ENCODE measurements at places on chromosomes 6 and 20. TPM values are rescaled to one million over a fixed set of nuclear protein-coding genes. Genes with fewer than 3 reads are reported as not detected.
A peak's percentile ranks its signal among the peaks of the same experiment; 100 is the strongest.

Gene POU3F2
- total RNA-seq: not detected

DNA sequence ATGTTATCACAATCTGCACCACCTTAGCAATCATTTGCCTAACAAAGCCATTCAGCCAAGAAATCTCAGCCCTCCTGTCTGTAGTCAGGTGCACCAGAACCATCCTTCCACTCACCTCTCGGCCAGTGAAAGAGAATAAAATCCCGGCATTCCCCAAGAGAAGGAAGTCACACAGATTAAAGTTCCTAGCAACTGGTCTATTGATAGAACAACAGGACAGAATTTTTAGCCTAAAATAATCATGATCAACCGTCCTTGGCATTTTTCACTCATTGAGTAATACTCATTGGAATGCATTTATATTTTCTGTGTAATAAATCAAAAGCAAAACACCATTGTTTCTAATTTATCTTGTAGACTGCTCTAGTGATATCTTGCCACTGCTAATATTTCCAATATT, 85.7 kb upstream of the CDH4 start:
- no peak for DNase-seq

DNA sequence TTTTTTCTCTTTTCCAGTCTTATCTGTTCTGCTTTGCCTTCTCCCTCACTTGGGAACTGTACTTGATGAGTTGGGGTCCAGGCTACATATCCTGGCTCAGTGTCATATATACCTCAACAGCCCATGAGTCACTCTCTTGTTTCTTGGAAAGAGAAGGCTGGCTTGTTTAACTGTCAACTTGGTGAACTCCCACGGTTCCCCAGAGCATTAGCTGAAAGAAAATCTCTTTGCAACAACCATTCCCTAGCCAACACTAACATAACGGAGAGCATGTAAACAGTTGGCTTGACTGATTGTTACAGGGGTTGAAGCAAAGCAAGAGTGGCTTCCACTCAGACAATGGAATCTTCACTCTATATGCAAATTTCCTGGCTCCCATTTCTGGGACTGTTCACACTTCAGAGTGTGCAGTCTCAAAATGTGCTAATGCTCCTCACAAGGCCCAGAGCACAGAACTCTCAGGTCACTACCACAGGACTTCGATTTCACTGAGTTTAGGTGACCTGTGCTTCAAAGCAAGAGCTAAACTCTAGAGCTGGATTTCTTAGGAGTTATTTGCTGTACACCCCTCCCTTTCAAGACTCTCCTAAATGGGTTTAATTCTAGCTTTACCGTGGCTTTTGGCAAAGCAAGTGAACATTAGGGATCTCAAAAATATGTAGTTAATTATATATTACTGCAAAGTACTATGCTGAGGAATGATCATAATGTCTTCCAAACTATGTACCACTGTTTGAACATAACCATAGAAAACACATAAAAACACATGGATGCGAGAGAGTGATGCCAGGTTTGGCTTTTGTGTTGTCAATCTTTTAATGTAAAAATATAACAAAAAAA, 609.8 kb downstream of the RFPL4B start:
- no peak for DNase-seq

- no peak for DNase-seq
Measured at GRCh38 chr6:3292431-3293197, 33.9 kb downstream of the PSMG4 start.

- DNase-seq: no peak
Measured at GRCh38 chr6:106094964-106095335, 8.8 kb downstream of the PRDM1 start.

DNA sequence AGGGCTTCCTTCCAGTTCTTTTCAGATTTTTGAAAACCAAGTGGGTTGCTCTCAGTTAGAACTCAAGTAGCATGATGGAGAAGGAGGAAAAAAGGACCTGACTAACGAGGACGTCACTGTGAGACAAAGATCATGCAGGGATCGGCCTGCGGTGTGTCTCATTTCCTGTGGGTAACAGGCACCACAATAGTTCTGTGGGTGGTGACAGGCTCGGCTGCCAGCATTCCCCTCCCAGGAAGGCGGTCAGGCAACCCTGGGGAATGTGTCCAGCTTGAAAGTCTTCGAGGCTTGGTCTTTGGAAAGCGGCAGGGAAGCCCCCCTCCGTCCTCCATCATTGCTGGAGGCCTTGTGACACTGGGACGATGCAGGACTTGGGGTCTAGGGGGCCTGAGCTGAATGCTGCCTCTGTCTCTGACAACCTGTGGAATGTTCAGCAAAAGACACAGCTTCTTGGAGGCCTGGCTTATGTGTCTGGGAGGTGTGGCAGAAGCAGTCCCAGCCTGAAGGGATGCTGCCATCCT, 121.0 kb downstream of the BCAS1 start:
- DNase-seq: peak; percentile 81

DNA sequence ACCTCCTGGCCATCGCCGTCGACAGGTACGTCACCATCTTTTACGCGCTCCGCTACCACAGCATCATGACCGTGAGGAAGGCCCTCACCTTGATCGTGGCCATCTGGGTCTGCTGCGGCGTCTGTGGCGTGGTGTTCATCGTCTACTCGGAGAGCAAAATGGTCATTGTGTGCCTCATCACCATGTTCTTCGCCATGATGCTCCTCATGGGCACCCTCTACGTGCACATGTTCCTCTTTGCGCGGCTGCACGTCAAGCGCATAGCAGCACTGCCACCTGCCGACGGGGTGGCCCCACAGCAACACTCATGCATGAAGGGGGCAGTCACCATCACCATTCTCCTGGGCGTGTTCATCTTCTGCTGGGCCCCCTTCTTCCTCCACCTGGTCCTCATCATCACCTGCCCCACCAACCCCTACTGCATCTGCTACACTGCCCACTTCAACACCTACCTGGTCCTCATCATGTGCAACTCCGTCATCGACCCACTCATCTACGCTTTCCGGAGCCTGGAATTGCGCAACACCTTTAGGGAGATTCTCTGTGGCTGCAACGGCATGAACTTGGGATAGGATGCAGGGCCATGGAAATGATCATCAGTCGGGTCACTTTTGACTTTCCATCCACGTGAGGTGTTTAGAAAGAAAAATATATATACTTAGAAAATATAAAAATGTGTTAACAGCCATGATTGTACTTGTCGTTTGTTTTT, 868 bp downstream of the MC3R start:
- peak; percentile 60 for DNase-seq

- no peak for DNase-seq
Measured at GRCh38 chr6:5174756-5175549, 85.8 kb downstream of the LYRM4 start.

DNA sequence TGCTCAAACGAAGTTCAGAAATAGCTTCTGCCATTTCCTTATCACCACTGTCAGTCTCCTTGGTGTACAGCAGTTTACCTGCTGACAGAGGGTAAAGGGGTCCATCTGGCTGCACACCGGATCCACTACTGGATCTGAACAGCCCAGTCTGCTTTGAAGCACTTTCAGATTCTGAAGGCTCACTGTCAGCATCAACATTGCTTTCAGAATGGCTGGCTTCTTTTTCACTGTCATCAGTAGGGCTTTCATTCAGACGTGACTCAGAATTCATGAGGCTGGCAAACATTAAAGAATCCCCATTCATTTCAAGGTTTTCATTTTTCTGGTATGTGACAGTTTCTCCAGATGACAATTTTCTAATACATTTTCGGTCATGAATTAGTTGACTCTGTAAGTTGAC, 21.0 kb upstream of the PNISR start:
- no peak for DNase-seq

DNA sequence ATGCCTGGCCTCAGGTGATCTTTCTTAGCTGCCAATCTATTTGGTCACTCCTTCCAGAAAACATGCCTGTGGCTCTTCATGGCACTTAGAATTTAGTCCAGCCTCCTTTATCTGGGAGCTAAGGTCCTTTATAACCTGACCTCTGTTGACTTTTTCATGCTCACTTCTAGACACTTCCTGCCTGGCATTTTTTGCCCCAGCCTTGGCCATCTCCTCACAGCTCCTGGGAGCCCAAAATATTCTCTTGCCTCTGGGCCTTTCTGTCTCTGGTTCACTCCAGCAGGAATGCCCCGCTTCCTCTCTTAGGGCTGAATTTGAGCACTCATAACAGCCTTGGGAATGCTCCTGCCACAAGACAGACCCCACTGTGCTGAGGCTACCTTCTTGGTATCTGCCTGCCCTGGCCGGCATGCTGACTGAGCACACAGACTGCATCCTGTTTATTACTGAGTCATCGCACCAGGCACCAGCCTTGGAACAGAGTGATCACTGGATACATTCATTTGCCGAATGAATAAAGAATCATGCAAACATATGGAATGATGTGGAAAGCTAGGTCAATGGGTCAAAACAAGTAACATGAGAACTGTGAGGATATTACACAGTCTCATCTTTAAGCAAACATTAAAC, 5.8 kb upstream of the EEF1E1 start:
- no peak for DNase-seq
